ENCODE measurements at places on chromosomes 12 and 14.

GRCh38 chr12:124508381-124509079, 58.9 kb downstream of the NCOR2 start:
- peak; percentile 56 for DNase-seq

DNA sequence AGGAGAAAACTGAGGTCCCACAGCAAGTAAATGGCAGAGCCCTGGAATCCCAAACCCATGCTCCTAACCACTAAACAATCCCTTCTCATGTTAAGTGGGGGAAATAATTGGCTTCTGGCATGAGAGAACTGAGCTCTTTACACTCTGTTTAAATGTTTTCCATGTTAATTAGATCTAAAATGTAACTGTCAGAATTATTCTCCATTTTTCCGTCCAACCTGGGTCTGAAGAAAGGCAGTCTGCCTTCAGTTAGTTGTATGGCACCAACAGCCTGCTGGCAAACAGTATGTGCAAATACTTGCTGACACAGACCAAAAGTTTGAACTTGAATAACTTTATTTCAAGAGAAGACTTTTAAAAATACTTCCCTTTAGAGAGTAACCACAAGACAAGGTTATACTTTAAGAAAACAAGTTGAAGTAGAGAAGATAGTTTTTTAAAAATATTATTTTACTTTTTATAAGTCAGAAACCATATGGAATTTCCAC, 59.7 kb downstream of the E2F7 start:
- no peak for DNase-seq

DNA sequence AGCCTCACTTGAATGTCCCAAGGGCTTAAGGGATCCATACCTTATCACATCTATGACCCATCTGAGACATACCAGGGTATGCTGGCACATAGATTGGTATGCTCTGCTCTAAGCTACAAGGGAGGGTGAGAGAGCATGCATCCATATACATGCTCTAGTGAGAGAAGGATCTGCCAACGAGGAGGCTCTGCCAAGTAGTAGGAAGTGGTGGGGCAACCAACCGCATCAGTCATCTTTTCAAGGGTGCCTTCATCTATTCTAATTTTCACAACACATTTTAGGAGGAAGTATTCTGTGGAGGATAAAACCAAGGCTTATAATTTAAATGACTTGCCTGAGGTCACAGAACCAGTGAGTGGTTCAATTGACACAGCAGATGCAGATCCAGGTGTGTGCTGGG, 6.6 kb upstream of the PPM1A start:
- DNase-seq, result peak; percentile 73

GRCh38 chr14:38762426-38762825, 340.6 kb downstream of the SEC23A start:
- DNase-seq, result no peak

- no peak for DNase-seq
Observed at GRCh38 chr14:76329951-76330350, 46.0 kb upstream of the ESRRB start.

DNA sequence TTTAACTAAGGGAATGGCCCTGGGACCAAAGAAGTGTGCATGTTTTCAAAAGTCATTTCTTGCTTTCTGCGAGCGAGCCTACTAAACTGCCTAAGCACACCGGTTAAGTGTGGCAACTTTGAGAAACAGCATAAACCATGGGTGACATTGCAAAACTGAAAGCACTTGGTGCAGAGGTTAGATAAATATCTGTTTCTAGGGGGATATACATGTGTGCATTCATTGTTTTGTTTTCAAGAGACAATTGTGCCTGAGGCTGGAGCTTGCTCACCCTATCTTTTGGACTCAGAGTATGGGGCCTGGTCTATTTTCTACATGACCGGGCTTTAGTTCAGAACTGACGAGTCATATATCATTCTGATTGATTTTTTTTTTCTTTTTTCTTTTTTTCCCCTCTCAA, 923.4 kb downstream of the NRXN3 start:
- DNase-seq, result peak; percentile 58

DNA sequence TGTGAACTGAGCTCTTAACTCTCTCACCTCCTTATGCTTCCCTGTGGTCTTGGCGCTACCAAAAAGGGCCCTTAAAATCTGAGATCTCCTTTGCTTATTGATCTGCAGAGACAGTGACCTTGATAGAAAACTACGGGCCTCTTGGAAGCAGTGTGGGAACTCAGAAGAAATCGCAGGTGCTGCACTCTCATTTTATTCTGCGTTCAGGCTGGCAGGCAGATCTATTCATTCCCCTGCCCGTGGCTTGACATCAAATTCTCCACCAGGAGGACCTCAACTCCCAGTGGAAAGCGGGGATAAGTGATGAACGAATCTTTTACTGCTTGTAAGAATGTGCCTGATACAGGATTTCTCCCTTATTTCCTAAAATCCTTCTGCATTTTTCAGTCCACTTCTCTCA, 143.2 kb upstream of the SEL1L start:
- no peak for DNase-seq

GRCh38 chr14:92578511-92578910, 64.9 kb downstream of the RIN3 start:
- DNase-seq, result no peak

DNA sequence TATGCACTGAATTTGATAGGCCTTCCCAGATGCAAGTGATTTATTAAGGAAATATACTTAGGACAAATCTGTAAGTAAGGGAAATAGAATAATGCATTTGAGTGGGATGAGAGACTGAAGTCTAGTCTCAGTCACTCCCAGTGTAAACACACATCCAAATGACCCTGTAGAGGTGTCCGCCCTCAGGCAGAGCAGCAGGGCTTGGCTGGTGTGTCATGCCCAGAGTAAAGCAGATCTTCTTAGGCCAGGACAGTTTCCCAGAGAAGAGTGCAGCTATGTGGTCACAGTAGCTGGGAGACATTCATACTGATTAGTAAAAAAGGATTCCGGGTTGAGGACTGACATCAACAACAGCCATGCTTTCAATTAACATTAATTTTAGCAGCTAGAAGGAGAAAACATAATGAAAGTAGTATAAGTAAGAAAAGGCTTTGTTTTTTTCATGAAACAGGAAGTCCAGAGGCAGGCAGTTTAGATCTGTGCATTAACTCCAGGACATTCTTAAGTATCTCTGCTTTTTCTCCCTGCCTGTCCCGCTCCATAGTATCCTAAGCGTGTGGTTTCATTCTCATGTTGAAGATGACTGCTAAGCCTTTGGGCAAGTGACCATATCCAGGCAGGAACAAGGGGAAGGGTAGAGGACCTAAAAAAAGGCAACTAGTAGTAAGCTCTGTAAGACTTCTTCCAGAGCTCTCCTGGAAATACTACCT, 35.7 kb downstream of the CNTN1 start:
- DNase-seq, result no peak
